ENCODE measurements at places on chromosomes 1 and 21.

- DNase-seq = no peak
Measured at GRCh38 chr1:54309631-54310366, 96.4 kb downstream of the SSBP3 start.

- no peak for DNase-seq
Measured at GRCh38 chr21:14491269-14491681, 54.8 kb downstream of the SAMSN1 start.

- no peak for DNase-seq
Measured at GRCh38 chr1:11639372-11639771, 14.9 kb downstream of the FBXO2 start.

DNA sequence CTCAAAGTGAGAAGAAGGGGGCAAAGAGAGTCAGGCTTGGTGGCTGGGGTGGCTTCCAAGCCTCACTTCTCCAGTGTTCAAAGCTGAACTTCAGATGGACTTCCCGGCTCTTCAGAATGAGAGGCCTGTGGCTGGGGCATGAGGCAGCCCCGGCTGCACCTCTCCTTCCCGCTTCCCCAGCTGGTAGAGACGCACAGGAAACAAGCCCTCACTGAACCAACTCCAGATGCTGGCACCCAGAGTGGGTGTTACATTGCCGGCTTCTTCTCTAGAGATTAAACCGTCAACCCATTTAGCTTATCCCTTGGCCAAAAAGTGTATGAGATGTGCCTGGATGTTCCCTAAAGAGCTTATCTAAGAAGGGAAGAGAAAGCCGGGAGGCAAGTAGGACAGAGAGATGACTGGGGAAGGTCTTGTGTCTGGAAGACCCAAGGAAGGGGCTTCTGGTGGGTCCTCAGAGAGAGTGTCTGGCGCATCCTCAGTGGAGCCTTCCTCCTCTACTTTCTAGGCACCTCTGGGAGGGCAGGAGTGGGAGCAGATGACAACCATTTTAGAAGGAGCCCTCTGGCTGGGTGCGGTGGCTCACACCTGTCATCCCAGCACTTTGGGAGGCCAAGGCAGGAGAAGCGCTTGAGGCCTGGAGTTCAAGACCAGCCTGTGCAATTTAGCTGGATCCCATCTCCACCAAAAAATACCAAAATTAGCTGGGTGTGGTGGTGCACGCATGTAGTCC, 2.0 kb downstream of the ADAMTSL4 start:
- DNase-seq = no peak

- no peak for DNase-seq
Measured at GRCh38 chr1:90413519-90413918, 303.6 kb downstream of the BARHL2 start.

- DNase-seq = no peak
Measured at GRCh38 chr1:30378003-30378596, 345.3 kb downstream of the MATN1 start.

DNA sequence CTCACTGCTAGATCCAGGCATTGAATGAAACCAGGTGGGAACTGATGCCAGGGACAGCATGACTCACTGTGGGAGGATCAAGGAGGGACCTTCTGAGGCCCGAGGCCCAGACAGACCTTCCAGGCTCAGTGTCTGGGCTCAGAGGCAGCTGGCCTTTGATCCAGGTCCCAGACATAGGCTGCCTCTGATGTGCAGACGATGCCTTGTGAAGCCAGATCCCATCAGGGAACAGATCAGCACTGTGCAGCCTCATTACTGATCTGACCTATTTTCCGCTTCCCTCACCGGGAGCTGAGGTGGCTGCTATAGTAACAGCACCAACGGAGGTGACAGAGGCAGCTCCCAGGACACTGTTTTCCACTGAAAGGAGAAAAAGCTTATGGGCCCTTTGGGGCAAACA, 399.5 kb downstream of the MATN1 start:
- DNase-seq = no peak

- DNase-seq = no peak
Measured at GRCh38 chr1:219582296-219582695, 30.6 kb downstream of the ZC3H11B start.

- peak; percentile 87 for DNase-seq
Measured at GRCh38 chr1:155005076-155006011, 2.7 kb downstream of the ZBTB7B start.

All from Right ventricle myocardium superior (tissue), 1 donor.